Kidney capillary endothelial cell (primary cell): ENCODE measurements at places on chromosomes 16 and 17.
A peak's percentile ranks its signal among the peaks of the same experiment; 100 is the strongest.

- DNase-seq = no peak
These were observed 31.7 kb downstream of the CRISPLD2 start for GRCh38 chr16:84851192-84852127.

DNA sequence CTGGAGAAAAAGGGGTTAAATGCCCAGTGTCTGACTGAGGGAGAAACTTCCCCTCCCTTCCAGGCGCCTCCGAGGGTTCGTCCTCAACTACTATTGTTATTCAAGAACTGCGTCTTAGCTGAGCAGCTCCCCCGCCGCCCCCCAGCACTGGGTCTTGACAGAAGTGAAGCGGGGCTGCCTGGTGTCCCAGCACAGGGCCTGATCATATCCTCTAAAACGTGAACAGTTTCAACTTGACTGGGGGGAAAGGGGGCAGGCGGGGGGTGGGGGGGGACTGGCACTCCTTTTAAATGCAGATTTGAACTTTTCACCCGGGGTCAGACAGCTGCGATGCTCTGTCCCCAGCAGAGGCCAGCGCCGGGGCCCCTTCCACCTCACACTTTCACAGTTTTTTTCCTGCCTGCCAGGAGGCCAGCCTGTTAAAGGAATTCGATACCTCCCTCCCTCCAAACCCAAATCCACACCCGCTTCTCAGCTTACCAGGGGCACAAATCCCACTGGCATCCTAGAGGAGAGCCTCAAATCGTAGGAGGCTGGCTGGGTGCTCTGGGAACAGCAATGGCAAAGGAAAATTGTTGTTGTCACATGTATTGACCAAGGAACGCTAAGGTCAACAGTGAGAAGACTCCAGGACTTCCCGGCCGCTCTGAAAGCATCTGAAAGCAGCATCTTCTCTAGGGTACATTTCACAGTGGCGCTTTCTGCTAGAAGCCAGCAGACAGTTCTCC lies 14.5 kb downstream of the ZFHX3 start:
- no peak for DNase-seq

- DNase-seq = peak; percentile 87
These were observed at the start of gene INTS2 for GRCh38 chr17:61927208-61928100. Gene INTS2 (minus strand): TSS chr17:61927982. CDS start chr17:61926644, 1,338 bp downstream.

DNA sequence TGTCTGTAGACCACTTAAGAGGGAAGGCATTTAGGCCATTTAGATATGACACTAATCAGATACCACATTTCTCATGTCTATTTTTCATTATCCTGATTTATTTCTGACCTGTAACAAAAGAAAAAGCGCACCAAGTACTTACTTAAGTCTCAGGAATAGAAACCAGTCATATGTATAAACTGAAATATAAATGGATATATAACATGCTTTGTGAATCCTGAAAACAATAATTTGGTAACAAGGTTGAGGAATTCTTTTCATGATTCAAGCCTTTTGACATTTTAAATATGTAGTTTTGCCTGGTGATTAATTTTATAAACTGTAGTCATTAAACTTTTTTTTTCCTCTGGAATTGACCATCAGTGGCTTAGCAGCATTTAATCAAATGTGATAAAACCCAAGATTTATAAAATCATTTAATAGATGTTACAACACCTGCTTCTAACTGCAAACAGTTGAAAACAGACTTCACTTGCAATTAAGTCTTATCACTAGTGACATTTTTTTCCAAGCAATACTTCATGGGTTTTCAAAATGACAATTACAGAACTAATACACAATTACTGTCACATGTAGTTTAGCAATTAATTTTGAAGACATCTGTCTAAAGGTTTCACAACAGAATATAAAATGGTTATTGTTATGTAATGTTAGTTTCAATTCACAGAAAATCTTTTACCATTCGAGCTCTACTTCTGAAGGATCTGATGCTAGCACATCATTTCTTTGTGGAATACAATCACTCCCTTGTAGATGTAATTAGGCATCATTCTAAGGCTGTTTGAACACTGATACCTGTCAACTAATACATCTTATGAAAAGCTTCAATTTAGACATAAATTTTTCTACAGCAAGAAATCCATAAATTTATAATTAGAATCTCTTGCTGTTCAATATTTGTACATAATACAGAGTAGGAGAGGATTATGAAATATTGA lies 110.3 kb downstream of the TOX3 start:
- no peak for DNase-seq

DNA sequence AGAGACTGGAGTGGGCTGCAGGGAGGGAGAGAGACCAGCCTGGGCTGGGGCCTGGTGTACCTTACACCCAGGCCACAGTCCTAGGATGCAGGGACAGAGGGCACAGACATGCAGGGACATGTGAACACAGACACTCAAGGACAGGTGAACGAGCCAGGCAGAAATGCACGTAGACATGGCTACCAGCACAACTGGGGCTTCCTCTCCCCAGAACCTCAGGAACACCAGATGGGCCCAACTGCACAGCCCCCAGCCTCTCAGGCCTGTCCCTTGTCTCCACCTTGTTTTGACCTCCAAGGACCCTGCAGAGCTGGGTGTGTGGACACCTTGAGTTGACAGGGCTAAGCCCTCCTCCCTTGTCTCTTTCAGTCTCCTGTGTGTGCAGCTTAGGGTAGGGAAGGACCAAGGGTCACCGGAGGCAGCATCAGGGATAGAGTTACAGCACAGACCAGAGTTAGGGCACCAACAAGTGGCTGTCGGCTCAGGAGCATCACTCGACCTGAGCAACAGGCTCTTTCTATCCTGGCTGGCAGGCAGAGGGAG lies 9.2 kb downstream of the SEZ6 start:
- no peak for DNase-seq

DNA sequence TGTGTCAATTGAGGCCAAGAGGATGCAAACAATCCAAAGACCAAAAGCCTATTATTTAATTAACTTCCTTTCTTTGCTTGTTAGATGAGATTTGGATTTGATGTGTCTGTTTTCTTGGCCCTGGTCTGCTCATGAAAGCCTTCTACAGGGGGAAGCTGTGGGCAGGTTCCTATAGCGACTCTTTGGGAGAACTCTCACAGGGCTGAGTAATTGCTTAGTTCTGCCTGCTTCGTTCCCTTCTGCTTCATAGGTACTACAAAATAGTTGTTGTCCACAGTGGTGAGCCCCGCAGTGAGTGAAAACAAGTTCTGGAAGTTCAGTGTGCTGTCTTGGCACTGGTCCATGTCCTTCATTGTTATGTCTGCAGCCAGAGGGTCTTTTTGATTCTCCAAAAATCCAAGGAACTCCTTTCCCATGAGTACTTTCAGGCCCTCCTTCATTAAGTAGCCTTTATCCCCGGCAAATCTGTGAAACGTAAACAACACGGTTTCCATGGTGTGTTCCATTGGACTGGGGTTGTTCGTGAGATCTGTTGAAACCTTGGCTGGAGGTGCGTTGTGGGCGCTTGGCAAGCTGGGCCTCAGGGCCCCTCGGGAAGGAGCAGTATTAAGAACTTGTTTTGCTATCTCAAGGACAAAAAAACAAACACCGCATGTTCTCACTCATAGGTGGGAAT lies 30.0 kb upstream of the ANKRD40CL start:
- DNase-seq = no peak

DNA sequence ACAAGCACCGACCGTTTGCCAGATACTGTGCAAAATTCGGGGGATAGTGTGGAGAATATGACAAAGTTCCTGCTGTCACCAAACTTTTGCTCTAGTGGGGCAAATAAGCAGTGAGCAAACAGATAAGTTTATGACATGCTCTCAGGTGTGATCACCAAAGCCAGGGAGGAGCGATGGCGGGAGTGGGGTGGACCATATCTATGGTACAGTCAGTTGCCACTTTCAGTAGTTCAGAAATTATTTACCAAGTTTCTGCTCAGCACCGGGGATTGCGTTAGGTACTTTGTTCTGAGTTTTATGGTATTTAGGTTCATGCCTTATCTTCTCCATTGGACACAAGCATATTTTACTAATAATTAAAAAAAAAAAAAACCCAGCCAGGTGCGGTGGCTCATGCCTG lies 11.9 kb downstream of the MSI2 start:
- no peak for DNase-seq

- DNase-seq = peak; percentile 93
These were observed 358.5 kb upstream of the PMFBP1 start for GRCh38 chr16:72530434-72530833.

GRCh38 chr17:10758062-10758461 lies 28.2 kb upstream of the TMEM220 start:
- DNase-seq = no peak

GRCh38 chr16:82182266-82183003 lies 12.4 kb upstream of the MPHOSPH6 start:
- DNase-seq = no peak

GRCh38 chr17:47720754-47721533 lies 12.1 kb upstream of the TBX21 start:
- no peak for DNase-seq

GRCh38 chr17:21378553-21378952 lies 2.4 kb downstream of the KCNJ12 start:
- DNase-seq = no peak

DNA sequence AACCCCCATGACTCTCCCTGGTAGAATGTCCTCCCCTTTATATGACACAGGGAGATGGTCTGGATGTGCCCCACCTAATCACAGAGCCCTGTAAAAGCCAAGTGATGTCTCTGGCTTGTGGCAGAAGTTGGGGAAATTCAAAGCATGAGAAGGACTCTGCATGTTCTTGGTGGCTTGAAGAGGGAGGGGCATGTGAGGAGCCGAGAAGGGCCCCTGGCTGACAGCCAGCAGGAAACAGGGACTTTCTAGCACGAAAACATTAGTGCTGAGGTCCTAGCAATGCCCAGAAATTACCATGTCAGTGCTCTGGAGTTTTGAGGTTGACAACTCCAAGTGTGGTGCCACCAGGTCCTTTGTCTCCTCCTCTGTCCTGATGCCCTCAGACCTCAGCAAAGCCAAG lies 75.9 kb downstream of the USP22 start:
- no peak for DNase-seq

GRCh38 chr16:81598083-81598482 lies 153.5 kb downstream of the CMIP start:
- DNase-seq = no peak

GRCh38 chr16:27169511-27170071 lies 33.7 kb upstream of the KDM8 start:
- DNase-seq = peak; percentile 19

DNA sequence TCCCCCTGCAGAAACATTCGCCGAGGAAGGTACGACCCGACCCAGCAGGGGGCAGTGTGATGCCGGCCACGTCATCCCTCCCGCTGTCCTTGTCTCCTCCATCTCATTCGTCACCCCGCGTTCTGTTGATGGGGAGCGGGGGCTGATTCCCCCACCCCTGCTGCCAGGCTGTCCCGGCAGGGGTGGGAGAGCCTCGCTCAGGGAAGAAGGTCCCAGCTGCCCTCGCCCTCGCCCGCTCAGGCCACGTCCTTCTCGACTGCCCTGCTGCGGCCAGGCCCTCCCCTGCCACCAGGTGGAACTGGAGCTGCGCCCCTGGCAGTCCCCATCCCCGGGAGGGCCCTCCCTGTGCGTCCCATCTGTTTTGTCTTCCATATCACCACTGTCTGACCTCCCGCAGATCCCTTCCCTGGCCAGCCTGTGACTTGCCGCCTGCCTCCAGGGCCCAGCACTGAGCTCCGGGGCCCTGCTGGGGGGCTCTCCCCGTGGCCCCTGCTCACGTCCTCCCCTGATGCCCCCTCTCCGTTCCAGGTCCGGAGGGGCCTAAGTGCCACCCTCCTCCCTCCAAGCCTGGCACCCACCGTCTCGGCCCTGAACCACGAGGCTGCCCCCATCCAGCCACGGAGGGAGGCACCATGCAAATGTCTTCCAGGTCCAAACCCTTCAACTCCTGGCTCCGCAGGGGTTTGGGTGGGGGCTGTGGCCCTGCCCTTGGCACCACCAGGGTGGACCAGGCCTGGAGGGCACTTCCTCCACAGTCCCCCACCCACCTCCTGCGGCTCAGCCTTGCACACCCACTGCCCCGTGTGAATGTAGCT lies 20.6 kb downstream of the ADAM11 start:
- peak; percentile 79 for DNase-seq

- no peak for DNase-seq
These were observed 3.7 kb downstream of the TRAF7 start for GRCh38 chr16:2159175-2159838.

- DNase-seq = no peak
These were observed 258.4 kb upstream of the CACNG5 start for GRCh38 chr17:66576473-66576872.

GRCh38 chr17:39352986-39353385 lies 48.4 kb downstream of the FBXL20 start:
- DNase-seq = no peak

DNA sequence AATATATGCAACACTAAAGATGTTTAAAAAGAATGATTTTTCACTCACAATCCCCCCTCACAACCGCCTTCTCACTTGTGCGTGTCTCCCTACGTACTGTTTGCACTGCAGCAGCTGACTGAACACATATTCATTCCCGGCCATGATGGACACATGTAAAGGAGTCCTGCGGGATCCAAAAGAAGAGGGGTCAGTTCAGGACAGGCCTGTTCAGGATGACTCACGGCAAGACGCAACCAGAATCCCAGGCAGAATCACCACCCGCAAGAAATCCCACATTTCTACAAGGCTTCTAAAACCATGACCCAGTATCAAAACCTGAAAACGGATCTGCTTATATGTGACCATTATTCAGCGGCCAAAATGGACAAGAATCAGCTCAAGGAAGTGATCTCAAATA lies 52.3 kb downstream of the CYB5D2 start:
- DNase-seq = no peak

DNA sequence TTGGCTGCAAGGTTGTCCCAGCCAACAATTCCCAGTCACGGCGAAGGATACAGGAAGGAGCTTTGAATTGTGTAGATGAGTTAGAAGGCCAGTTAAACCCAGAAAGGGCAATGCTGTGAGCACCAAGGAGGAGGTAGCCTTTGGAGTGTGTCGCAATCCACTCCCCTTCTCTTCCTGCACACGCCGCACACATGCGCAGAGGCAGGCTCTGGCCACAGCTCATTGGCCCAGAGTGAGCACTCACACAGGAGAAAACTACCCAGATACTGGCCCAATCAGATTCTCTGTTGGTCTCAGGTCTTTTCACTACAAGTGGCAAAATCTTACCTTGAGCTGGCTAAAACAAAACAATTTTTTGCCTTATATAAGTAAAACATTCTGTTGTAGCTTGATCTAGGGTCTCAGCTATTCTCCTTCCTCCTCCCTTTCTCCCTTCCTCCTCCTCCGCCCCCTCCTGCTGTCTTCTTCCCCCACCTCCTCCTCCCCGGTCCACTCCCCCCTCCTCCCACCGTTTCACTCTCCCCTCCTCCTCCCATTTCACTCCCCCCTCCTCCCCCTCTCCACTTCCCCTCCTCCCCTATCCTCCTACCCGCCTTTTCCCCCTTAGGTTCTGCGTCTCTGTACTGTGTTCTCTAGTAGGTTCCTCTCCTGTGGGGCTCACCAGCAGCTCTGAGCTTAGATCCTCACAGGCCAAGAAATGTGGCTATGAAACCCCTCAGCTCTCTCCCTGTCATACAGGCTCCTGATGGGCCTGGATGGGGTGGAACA lies 344.9 kb downstream of the CPPED1 start:
- no peak for DNase-seq

GRCh38 chr16:11130978-11131665 lies 124.9 kb downstream of the SOCS1 start:
- DNase-seq = no peak
